Right cardiac atrium (tissue), 5 donors: ENCODE measurements at places on chromosomes 5 and 9. TPM values are rescaled to one million over a fixed set of nuclear protein-coding genes. Genes with fewer than 3 reads are reported as not detected.

The HACD4 gene
- total RNA-seq = 0.97 TPM

DNA sequence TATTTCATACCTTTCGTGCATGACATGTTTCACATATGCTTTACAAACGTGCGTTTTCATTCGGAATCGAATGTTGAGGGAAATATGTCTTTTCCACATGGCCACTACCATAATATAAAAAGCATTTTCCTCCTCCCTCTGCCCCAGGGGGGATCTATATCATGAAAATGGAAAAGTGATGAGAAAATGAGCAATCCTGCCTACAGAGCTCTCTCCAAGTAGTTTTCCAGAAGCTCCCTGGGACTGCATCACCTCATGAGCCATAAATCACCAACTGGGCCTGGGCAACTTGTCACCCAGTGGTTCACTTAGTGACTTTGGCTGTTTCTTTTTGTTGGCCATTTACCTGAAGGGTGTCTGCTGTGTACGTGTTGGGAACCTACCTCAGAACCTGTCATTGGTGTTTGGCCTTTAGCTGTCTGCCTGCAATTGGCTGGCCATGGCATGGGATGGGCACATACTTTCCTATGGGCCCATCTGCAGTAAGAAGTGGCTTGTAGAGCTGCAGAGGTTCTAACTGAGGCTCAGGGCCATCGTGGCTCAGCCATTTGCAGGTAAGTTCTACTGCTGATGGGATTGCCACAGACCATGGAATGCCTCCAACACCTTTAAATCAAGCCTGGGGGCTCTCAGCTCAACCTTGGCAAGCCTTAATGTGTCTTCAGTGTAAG is 9.5 kb upstream of the TIFAB start:
- no peak for DNase-seq

The MVB12B gene
- 12.8 TPM for total RNA-seq

DNA sequence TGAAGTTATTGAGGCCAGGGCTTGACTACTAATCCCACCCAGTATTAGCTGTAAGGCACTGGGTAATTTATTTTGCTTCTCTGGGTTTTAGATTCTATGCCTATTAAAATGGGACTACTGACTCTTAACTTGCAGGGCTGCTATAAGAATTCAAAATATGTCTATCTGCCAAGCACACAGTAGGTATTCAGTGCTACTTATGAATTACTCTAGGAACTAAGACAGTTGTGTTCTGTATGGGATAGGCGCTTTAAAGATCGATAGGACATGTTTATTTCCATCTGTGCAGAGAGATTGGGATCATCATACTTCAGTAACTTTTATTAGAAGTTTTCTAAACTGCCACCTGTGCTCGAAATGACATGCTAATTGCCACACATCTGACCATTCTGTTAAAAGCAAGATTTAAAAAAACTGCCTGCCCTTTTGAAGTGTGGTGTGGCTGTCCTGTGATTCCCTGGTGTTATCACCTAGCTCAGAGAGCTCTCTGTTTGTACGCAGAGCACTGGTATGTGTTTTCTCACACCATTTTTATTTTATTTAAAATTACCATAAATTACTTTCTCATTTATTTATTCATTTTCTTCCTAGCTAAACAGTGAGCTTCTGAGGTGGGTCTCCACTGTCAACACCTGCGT is 58.7 kb downstream of the FYB1 start:
- DNase-seq = no peak

DNA sequence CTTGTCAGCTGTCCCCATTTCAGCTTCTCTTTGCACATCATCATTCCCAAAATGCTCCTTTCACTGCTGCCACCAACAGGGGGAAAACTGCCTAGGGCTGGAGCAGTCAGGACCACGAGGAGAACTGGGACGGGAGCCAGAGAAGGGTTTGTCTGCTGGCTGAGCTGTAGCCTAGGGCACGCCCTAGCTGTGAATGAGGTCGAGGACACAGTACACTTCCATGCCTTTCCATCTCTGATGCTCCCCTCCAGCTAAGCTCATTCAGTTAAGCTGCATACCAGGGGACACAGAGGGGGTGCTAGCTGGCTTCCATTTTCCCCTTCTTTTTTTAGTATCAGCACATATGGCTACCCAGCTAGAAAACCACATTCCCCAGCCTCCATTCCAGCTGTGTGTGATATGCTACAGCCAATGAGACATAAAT is 64.7 kb downstream of the STK10 start:
- DNase-seq = peak; percentile 91

DNA sequence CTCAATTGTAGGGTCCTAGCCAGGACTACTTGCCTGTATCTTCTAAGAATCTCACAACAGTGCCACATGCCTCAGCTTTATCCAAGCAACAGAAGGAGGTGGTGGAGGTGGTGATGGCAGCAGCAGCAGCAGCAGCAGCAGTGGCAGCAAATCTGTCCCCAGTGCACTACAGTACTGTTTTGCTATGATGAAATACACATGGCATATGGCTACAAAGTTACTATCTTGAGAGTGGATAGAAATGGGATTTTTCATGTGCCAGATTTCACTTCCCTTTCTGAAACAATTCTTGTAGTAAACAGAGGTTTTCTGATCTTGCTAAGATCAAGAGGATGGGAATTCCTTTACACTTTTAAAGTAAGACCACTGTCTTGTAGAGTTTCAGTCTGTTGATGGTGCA is 8.1 kb upstream of the CYSTM1 start:
- no peak for DNase-seq

The SPATA6L gene
- total RNA-seq = 1.7 TPM

- DNase-seq = no peak
Measured at GRCh38 chr5:56876327-56876726, 33.1 kb upstream of the SETD9 start.

- DNase-seq = no peak
Measured at GRCh38 chr9:36204906-36205547, 14.3 kb downstream of the CLTA start.

GRCh38 chr5:60504342-60504741 is 195.6 kb downstream of the DEPDC1B start:
- no peak for DNase-seq

DNA sequence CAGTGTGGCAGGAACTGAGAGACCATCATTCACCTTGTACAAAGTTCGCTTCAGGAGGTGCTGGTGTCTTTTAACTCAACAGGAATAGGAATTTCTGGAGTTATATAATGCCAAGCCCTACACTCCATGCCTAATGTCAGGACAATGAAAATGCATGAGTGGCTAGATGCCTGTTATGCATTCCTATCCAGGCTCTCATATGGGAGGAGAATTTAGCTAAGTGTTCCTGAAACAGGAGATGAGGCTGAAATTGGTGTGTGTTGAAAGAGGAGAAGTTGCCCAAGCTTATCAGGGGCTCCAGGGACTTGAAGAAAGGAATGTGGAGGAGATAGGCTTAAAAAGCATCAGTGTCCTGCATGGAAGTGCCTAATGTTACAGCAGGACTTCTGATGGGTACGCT is 26.8 kb upstream of the PRUNE2 start:
- DNase-seq = no peak

DNA sequence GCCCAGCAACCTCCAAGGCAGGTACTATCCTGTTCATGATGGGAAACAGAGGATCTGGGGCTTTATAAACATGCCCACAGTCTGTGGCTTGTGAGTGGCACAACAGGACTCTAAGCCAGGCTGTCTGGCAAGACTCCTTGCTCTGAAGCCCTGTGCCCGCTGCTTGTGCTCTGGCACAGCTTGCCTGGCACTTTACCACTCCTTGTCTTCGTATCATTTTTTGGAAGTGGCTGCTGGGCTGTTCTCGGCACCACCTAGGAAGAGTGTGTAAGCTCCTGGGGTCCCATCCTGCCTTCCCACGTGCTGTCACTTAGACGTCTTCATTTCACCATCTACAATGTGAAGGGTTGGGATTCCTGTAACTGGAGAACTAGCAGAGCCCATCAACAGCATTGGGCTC is 59.3 kb upstream of the GLRX start:
- no peak for DNase-seq

DNA sequence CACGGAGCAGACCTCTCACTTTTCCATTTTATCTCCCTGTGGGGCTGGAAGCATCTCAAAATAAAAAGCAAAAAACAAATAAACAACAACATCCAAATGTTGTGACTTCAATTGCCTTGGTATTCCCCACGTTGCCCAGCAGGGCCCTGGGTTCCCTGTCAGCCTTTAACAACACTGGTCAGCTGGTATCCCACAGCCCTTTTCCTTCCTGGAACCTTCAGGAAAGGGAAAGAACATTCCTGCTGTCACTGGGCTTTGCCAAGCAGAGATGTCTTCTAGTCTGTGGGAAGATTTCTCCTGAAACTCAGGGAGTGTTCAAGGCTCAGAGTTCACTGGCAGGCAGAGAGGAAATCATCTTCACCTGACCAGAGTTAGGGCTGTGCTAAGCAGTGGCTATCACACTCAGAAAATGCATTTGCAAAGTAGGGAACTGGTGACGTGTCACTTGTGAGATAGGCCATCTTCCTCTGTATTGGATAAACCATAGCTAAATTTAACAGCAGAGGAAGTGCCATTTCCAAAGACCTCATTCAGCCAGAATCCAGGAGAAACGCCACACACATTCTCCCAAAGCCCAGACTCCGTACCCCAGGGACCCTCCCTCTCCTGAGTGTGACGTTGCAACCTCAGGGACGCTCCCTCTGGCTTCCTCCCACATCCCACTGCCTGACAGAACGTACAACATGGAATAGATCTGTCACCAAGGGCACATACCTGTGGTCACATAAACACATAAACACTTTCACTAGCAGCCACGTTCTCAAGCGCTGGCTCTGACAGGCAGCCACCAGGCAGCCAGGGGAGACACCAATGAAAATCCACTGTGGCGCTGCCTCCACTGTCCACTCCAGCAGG is 274.0 kb upstream of the DAPK1 start:
- DNase-seq = no peak

DNA sequence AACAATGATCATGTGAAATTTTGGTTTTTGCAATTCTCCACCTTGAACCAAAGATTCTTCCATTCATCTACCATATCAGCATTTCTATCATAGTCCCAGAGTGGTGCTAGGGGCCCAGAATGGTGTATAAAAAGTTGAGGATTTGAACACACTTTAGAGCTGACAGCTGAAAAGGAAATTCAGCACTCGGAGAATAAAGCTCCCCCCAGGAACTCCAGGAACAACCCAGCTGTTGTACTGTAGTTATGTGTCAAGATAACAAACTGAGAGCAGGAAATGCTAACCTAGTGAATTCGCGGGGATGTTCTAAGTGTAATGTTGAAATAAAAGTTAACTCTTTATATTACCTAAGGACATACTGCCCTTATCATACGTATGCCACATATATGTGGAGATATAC is 216.7 kb downstream of the NFIB start:
- no peak for DNase-seq

DNA sequence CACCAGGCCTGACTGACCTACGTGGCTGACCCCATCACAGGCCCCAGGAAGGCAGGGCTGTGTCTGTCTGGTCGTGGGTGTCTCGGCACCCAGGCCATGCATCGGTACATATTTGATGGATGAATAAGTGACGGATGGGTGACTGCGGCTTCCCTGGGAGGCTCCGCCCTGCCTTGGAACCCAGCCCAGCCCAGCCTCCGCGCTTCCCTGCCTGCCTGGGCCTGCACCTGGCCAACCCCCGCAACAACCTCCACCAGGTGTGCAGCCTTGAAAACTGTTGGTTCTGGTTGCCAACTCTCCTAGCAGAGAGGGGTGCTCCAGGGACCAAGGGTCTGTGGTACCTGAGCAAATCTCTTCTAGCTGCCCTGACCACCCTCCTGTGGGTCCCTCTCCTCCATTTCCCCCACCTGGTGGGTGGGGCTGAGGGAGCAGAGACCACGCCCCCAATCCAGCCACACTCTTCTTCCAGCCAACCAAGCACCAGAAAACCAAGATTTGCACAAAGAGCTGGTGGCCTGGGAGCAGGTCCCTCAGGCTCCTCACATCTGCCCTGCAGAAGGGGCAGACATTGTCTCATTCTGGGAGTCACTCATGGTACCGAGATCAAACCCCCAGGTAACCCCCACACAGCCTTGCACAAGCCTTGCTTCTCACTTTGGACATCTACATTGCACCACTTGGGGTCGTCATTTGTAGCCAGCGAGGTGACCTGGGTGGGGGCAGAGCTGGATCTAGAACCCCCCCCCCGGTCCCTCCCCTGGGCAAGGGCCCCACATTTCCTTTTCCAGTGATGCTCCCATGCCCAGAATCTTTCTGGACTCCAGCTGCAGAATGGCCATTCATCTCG is 100.6 kb upstream of the IER5L start:
- DNase-seq = no peak

The GARIN3 gene
- not detected for total RNA-seq

- DNase-seq = no peak
Measured at GRCh38 chr5:162128117-162128516, 60.5 kb downstream of the GABRG2 start.

The TYRP1 gene
- total RNA-seq = 35.1 TPM

The SLC22A4 gene
- total RNA-seq = 6.5 TPM

- DNase-seq = no peak
Measured at GRCh38 chr5:142784401-142784955, 14.3 kb downstream of the ARHGAP26 start.

The CCL19 gene
- total RNA-seq = 1.4 TPM

- no peak for DNase-seq
Measured at GRCh38 chr5:42587096-42587723, 164.0 kb downstream of the GHR start.

DNA sequence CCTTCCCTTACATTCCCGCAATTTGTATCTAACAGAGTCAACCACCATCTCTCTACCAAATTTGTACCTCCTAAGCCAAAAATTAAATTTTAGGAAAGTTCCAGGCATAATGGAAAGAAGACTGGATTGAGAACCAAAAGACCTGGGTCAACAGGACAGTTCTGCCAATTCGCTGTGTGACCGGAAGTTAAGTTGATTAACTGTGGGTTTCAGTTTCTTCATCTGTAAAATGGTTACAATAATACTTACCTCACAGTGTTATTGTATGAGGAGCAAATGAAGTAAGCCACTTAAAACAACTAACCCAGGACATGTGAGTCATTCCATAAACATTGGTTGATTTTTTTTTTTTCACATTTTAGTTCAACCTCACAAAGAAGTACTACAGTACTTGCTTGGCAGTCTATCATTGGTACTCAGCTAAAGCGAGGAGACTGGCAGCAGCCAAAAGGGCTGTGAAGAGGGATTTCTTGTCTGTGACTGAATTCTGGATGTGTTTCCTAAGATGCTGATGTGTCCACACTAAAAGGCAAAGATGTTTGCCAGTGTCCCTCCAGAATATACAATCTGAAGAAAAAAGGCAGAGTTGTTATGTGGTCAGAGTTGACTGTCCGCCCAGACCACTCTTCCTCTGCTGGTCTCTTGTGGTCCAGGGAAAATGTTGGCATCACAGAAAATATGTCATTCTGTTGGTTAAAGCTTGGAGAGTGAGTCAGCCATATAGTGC is 198.6 kb downstream of the TLE1 start:
- no peak for DNase-seq
